ENCODE measurements at places on chromosomes 3 and 15.

DNA sequence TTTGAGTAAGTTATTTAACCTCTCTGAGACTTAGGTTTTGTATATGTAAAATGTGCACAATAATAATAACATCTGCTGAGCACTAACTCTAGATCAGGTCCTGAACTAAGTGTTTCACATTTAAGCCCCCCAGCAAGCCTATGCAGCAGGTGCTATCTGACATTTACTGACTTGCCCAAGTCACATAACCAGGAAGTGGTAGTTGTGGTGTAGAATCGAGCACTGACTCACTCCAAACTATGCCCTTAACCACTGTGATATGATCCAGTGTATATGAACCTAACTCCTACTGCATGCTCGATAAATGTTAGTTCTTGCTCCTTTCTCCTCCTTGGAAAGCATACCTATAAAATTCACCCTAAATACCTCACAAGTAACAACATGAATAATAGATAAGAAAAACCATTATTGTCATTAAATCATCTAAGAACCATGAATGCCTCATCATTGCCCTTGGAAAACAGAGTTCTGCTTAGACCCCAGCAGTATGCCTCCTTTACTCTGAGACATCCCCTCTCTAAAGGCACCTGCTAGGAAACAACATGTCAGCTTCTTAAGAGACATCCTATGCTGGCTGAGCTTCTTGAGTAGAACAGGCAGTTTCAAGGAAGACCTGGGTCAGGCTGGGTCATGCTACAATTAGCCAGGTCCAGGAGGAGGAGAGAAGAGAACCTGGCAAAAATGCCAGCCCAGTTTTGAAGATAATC is 3.0 kb upstream of the SHC4 start:
- no peak for DNase-seq

GRCh38 chr3:54274607-54275006 is 152.3 kb downstream of the CACNA2D3 start:
- DNase-seq: no peak

- DNase-seq: peak; percentile 22
These were observed 22.4 kb downstream of the IP6K1 start for GRCh38 chr3:49763981-49764380.

DNA sequence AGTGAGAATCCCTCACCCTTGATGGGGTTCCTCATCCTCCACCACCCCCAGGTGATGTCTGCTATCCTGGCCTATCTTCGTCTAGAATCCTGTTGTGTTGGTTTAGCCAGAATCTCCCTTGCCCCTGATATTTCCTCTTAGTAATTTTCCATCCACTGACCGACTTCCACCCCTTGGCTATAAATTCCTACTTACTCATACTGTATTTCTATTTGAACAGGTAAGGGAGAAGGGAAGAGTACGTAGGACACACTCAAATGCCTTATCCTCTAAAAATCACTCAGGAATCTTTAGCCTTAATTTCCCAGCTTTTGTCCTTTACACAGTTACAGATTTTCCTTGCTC is 678 bp upstream of the TFG start:
- DNase-seq: no peak

GRCh38 chr15:79349525-79349924 is 38.6 kb downstream of the TMED3 start:
- no peak for DNase-seq

- DNase-seq: no peak
These were observed 30.4 kb upstream of the UMPS start for GRCh38 chr3:124699686-124700396.

DNA sequence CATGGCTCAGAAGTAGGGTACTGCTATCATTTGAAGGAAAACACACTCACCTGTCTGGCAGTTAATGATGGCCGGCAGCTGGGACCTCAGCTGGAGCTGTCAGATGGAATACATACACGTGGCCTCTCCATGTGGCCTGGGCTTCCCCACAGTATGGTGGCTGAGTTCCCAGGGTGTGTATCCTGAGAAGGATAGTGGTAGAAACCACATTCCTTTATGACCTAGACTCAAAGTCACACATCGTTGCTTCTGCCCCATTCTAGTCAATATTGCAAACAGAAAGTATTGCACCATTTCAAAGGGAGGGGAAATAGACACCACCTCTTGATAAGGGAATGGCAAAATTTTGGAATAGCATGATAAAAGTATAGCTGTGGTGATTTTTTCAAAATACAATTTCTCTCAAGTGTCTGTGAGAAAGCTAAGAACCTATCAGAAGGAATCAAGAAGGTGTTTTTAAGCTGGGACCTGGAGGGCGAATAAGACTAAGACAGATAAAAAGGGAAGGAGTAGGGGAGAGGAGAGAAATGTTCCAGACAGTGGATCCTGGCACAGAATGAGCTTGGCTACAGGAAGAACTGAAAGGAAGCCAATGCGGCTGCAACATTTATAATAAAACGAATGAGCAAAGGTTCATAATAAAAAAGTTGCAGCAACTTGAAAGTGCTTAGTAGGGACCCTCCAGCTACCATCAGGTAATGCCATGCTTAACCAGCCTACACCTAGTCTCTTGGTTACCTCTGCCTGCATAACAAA is 40.1 kb upstream of the GALNT15 start:
- no peak for DNase-seq

DNA sequence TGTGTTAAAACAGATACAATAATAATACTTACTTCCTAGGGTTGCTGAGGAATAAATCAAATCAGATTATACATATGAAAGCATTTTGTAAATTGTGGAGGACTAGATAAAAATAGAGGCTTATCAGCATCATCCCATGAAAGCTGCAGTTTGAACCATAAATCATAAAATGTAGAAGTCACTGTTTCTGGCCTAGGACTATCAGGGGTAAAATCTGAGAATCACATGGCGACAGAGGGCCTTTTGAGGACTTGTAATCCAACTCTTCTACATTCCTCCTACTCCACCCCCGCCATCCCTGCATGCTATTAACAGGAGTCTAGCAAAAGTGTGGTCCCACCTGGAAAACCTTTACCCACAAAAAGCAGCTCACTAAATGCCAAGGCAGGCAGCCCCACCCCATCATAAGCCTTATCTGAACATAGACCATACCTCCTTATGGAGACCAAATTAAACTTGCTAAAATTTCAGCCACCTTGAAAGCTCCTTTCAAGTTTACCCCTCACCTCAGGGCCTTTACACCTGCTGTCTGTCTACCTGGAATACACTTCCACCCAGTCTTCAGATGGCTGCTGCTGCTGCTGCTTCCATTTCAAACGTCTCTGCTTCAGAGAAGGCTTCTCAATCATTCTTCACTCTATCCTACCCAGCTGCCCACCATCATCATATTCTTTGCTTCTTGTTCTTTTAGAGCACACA is 11.5 kb downstream of the MB21D2 start:
- no peak for DNase-seq

GRCh38 chr3:20101041-20101440 is 60.8 kb downstream of the KAT2B start:
- no peak for DNase-seq

DNA sequence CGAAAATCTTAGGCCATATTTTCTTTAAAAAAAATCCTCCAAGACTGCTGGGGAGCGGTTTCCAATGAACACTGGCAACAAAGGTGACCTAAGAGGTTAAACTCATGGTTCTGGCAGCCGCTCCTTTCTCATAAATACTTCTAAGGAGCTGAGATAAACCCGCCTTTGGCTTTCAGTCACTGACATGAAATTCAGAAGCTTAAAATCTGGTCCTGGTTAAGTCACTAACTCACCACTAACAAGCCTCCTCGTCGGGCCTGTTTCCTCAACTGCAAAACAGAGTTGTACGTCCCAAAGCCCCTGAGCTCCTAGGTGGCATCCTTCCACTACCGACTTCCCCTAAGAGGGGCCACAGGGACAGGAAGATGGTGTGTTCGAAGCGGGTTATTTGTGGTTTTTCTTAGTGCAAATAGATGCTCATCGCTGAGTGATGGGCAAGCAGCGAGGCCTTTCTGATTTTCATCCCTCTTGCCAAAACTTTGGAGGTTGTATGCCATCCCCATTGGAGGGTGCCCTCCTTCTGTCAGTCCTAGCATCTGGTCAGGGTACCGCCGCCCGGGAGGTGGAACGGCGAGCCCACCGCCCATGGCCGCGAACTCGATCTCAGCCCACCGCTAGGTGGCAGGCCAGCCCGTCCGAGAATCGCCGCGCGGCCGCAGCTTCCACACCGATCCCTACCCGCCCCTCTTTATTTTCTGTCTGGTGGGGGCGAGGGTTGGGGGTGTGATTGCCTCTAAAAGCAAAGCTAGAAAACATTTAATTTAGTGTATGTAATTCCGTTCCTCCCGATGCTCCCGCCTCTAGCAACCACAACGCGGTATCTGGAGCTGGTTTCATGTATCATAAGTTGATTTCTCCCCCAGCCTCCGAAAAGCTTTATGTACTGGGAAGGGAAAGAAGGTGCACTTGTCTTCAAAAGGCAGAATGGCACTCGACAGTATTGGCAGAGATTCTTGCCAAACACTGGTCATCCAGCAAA is 4.6 kb downstream of the BCL6 start:
- DNase-seq: peak; percentile 89

- no peak for DNase-seq
These were observed 99.1 kb downstream of the SLC49A4 start for GRCh38 chr3:122893754-122894668.

GRCh38 chr15:71251584-71252043 is 136.3 kb downstream of the THSD4 start:
- no peak for DNase-seq

GRCh38 chr3:146803745-146804144 is 198.6 kb upstream of the PLSCR5 start:
- no peak for DNase-seq

- DNase-seq: no peak
These were observed 61.3 kb downstream of the VGLL4 start for GRCh38 chr3:11582191-11582968.

DNA sequence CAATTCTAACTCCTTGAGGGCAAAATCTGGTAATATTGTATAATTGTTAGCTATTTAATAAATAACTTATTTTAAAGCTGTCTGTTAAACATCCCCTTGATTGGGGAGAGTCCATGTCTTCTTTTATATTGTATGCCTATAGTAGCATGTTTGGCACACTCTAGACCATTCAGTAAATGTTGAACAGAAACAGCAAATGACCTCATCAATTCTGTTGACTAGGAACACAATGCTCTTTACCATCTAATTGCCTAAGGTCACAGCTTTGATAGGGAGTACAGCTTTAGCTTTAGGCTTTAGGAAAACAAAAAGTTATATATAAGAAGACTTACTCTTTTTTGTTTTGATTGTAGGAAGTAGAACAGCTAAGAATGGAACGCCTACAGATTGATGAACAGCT is 27.0 kb downstream of the DNAJC19 start:
- no peak for DNase-seq

- DNase-seq: no peak
These were observed 651.0 kb upstream of the NAALADL2 start for GRCh38 chr3:174208161-174208560.

- DNase-seq: no peak
These were observed 109.4 kb downstream of the FILIP1L start for GRCh38 chr3:100004931-100005330.

GRCh38 chr3:128550471-128551126 is 57.6 kb upstream of the GATA2 start:
- no peak for DNase-seq

GRCh38 chr3:27184261-27184660 is 184.9 kb downstream of the NEK10 start:
- no peak for DNase-seq

DNA sequence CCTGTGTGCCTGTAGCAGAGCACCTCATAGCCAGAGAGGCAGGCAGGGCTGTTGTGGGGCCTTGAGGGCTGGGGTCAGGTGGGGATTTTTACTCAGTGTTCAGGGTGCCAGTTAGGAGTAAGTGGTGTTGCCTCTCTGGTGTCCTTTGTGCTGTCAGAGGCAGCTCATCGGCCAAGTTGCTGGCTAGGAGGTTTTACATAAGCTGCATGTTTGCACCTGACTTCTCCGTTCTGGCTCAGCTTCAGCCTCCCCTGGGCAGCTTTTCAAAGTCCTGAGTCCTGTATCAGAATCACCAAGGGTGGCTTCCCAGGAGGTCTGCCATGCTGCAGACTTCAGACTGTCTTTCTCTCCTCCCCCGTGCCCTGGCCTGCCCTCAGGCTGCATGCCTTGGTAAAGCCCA is 242.6 kb upstream of the TPM1 start:
- no peak for DNase-seq

- DNase-seq: no peak
These were observed 380.6 kb downstream of the LSAMP start for GRCh38 chr3:116064646-116065045.

GRCh38 chr3:58105196-58105595 is 97.0 kb downstream of the FLNB start:
- DNase-seq: no peak

DNA sequence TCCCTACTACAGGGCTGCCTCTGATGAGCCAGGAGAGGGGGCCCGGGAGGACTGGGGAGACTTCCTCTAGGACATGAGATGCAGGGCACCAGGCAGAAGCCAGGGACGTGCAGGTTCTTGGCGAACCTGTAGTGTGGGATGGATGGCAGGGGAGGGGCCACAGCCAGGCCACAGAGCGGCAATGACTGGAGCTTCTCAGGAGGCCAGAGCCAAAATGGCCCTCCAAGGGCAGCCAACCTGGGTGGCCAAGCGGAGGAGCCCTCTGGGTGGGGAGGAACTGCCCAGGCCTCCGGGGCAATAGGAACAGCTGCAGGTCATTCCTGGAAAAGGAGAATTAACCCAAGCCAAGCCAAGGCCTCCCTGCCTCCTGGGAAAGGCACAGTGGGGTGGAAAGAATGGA is 224.5 kb downstream of the XXYLT1 start:
- no peak for DNase-seq

- no peak for DNase-seq
These were observed 6.7 kb upstream of the ISLR2 start for GRCh38 chr15:74123658-74124057.

GRCh38 chr3:138408751-138409570 is 25.5 kb upstream of the ESYT3 start:
- DNase-seq: no peak

GRCh38 chr3:149992416-149993058 is 21.8 kb upstream of the PFN2 start:
- no peak for DNase-seq

GRCh38 chr3:69649120-69650065 is 89.9 kb upstream of the MITF start:
- no peak for DNase-seq

- DNase-seq: no peak
These were observed 236.5 kb downstream of the LRTM1 start for GRCh38 chr3:54691289-54691771.

DNA sequence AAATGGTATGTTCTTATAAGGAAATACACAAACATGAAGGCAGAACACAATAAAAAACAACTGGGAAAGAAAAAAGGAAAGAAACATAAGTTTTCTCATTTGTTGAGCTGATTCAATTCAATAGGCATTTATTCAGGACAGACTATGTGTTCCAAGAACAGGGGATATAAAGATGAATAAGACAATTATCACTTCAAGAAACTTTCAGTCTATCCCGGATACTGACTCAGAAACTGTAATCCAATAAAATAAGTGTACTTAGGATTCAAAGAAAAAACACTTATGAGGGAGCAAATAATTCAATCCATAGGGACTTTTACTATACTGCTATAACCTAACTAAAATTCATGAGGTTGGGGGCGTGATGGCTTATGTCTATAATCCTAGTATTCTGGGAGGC is 3.5 kb upstream of the POPDC2 start:
- no peak for DNase-seq
